NCI-H146 (cell line): ENCODE measurements at places on chromosomes 3 and 15.

DNA sequence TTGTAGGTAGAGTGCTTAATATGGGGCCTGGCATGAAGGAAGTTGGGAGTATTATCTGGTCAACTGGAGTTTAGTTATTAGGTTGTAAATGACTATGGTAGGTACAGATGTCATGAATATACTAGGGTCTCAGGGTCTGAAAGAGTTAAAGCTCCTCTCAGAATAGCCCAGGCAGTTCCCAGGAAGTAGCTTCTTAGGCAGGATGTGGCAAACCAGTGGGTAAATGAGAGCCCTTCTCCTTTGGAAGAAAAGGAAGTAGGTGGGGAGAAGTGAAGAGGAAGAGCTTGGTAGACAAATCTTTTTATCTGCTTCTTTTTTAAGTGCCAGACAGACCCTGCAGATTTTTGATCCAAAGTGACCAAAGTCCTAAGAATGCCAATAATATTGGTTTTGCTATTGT, 24.5 kb downstream of the MAP2K1 start:
- DNase-seq, result no peak

GRCh38 chr3:23000371-23000770, 202.8 kb upstream of the UBE2E2 start:
- peak; percentile 65 for DNase-seq

- DNase-seq, result no peak
These were observed 230.9 kb downstream of the XXYLT1 start for GRCh38 chr3:195040094-195040493.

DNA sequence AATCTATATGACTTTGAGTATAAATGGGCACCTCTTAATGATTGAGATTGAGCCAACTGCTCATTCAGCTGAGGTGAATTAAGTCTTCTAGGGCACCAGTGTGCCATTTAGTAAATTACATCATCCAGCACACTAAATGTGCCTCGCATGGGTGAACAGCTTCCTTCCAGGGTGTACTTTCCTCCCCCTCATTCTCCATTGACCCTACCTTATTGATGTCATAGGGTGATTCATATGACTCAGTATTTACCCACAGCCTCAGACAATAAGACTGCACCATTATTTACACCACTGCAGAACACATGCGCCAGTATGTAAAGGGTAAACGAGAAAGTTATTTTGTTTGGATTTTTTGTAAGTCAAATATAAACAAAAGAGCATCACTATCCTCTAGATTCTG, 185.2 kb upstream of the ARL6 start:
- DNase-seq, result peak; percentile 94

DNA sequence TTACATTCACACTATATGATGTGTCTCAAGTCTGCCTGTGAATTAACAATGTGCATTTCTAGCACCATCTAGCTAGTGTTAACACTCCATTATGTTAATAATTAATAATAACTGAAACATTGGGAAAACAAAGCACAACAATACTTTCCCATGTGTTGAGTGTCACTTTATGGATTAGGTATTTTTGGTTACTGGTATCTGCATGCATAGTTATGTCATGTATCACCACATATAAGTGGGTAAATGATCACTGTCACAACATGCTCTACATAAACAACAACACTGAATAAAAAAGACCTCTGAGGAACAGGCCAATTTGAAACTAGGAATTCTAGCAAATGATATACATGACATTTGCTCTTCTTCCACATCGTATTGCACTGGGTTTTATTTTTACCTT, 74.7 kb downstream of the MLH1 start:
- DNase-seq, result no peak

DNA sequence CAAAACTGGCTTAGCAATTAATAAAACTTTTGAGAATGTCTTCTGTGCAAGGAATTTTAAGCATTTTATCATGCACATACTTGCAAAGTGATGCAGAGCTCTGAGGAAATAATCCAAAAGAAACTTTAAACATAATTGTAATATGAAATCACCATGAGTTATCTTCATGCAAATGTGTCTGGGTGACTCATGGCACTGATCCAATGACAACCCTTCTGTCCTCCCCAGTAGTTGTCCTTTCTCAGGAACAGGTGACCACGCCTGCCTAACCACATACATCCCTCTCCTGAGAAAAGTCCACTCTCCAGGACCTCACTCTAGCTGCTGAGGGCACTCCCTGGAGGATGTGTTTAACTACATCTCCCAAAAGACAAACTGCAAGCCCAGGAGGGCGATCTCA, 530.6 kb upstream of the IL12A start:
- DNase-seq, result no peak

GRCh38 chr3:70108072-70108471, 108.5 kb downstream of the SAMMSON start:
- no peak for DNase-seq

DNA sequence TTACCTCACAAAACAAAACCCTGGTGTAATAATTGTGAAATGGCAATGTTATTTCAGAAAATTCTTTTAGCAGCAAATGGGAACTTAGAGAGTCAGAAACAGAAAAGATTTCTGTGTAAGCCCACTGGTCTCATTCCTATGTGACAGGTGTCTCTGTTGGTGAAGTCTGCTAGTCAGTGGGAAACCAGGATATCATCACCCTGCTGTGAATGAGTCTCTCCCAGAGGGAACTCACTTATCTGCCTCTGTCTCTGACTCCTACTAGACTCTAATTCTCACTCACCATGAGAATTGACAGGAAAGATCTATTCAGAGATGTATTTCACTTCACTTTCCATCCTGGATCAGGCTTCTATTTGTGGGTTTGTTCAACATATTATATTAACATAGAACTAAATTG, 266.0 kb downstream of the EPHA3 start:
- no peak for DNase-seq

- no peak for DNase-seq
These were observed 35.9 kb upstream of the MAP3K13 start for GRCh38 chr3:185327062-185327461.
